Chondrocyte (in vitro differentiated cells): ENCODE measurements at places on chromosomes 11 and 22. TPM values are rescaled to one million over a fixed set of nuclear protein-coding genes. Genes with fewer than 3 reads are reported as not detected.

IFITM2 gene
- 100 to 109 TPM (median 107 TPM) in 3 replicates for total RNA-seq

CNTF gene
- 0.92 to 1.3 TPM (median 1.1 TPM) in 3 replicates for total RNA-seq

FOLH1 gene
- total RNA-seq, result not detected in 3 replicates

FAM76B gene
- 16.5 to 22.5 TPM (median 19.5 TPM) in 3 replicates for total RNA-seq

GLYAT gene
- total RNA-seq, result not detected in 3 replicates

LYVE1 gene
- total RNA-seq, result 1.2 to 5.2 TPM (median 3.5 TPM) in 3 replicates

KRTAP5-9 gene
- 0.20 to 0.36 TPM in 2 of 3 replicates, not detected in the other for total RNA-seq

DNA sequence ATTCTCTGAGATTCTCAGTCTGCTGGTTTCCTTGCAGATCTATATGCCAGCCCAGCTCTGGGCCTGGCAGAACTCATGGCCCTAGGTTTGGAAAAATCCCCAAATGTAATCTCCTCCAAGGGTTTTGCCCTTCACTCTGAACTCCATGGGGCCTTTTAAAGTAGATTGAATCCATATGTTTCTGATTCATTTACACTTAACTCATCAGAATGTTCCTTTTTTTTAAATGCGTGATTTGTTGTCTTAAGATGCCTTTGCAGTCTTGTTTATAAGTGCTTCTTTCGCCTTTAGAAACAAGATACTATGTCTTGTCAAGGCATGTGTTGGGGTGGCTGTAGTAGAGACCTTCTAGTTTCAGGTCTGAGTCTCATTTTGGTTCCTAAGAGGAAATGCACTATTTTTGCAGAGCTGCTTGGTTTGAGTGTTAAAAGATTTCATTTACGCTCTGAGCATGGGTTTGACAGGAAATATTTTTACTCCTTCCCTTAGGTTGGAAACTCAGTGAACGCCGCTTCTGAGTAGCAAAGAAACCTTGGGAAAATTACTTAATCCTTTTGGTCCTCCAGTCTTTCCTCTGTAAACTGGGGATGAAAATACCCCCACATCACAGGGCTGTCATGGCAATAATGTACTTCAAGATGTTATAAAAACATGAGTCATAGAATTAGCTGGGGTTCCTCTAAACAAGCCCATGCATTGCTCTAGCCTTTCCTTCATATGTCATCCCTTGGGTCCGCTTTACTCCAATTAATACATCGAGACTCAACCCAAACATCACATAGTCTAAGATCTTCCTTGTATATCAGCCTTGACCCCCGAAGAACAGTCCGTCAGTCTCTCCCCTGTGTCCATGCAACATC, 83.5 kb downstream of the SNX19 start:
- peak overlapping the region; percentile 90 for H3K27ac ChIP-seq
- no peaks in the 10 kb centered on the region for H3K27me3 ChIP-seq
- peaks cover 70% of the 10 kb centered on the region for H3K4me1 ChIP-seq
- DNase-seq, result no peak

GRCh38 chr11:36395978-36396736, 100.1 kb downstream of the PRR5L start:
- H3K27me3 ChIP-seq, result no peaks in the 10 kb centered on the region
- peaks cover 21% of the 10 kb centered on the region for H3K4me1 ChIP-seq
- no peak overlapping the region for H3K4me3 ChIP-seq
- H3K27ac ChIP-seq, result no peak overlapping the region
- peaks cover 40% of the 10 kb centered on the region for H3K36me3 ChIP-seq

- H3K4me1 ChIP-seq, result no peaks in the 10 kb centered on the region
- DNase-seq, result no peak
- H3K4me3 ChIP-seq, result no peak overlapping the region
- no peaks in the 10 kb centered on the region for H3K27me3 ChIP-seq
- no peaks in the 10 kb centered on the region for H3K36me3 ChIP-seq
These were observed 19.9 kb downstream of the NAGA start for GRCh38 chr22:42050641-42051180.

GRCh38 chr11:119092880-119093842, 8.5 kb downstream of the HMBS start:
- no peak for DNase-seq
- H3K27ac ChIP-seq, result peak overlapping the region; percentile 91
- peaks cover 32% of the 10 kb centered on the region for H3K4me1 ChIP-seq
- peaks cover 13% of the 10 kb centered on the region for H3K36me3 ChIP-seq
- H3K4me3 ChIP-seq, result peak overlapping the region; percentile 87

- no peak overlapping the region for H3K4me3 ChIP-seq
- peak overlapping the region; percentile 46 for H3K27ac ChIP-seq
- H3K4me1 ChIP-seq, result peaks cover 53% of the 10 kb centered on the region
These were observed 90.2 kb downstream of the DDX10 start for GRCh38 chr11:108754901-108755625.

GRCh38 chr11:62553839-62554361, 7.3 kb upstream of the AHNAK start:
- H3K4me3 ChIP-seq, result peak overlapping the region; percentile 67
- no peak for DNase-seq
- no peaks in the 10 kb centered on the region for H3K27me3 ChIP-seq

- H3K27me3 ChIP-seq, result peaks cover 16% of the 10 kb centered on the region
- no peaks in the 10 kb centered on the region for H3K4me1 ChIP-seq
- DNase-seq, result no peak
- H3K4me3 ChIP-seq, result no peak overlapping the region
- no peak overlapping the region for H3K27ac ChIP-seq
These were observed 1074.5 kb downstream of the LRRC4C start for GRCh38 chr11:40384991-40385390.

DNA sequence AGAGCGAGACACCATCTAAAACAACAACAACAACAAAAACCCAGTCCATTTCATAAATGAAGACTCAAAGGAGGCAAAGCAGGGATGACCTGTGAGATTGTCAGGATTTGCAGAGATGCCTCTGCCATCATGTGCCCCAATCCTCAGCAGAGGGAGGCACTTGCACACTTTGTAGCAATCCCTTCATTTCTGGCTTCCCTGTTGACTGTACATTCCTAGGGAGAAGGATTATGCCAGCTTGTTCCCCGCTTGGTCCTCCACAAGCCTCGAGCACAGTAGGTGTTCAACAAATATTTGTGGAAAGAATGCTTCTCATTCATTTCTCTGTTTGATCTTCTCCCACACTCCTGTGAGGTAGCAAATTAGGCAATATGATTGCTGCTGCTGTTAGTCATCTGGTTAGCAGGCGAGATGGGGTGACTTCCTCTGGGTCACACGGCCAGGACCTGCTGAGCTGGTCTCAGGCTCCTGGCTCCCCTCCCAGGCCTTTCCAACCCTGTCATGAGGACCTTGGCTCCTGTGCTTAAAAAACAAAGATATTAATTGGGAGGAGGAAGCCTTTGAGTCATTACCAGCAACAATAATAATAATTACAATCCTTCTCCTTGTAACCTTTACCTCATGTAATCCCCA, 34.1 kb downstream of the LIF start:
- peak; percentile 28 for DNase-seq
- no peak overlapping the region for H3K4me3 ChIP-seq
- no peaks in the 10 kb centered on the region for H3K36me3 ChIP-seq
- peak overlapping the region; percentile 82 for H3K27ac ChIP-seq
- H3K27me3 ChIP-seq, result no peaks in the 10 kb centered on the region
- H3K4me1 ChIP-seq, result peaks cover 58% of the 10 kb centered on the region

DNA sequence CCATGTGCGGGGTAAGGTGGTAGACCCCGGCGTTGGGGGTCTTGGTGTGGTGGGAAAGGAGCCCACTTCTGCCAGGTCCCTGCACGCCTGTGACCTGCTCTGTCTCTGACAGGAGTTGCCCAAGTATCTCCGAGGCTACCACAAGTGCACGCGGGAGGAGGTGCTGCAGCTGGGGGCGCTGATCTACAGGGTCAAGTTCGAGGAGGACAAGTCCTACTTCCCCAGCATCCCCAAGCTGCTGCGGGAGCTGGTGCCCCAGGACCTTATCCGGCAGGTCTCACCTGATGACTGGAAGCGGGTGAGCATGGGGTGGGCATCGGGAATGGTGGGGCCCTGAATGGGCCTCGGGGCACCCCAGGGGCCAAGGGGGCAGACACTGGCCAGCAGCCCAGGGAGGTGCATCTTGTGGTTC, 83.0 kb downstream of the MYO7A start:
- peak; percentile 77 for DNase-seq
- peaks cover 4% of the 10 kb centered on the region for H3K4me1 ChIP-seq
- peaks cover 15% of the 10 kb centered on the region for H3K27me3 ChIP-seq
- no peak overlapping the region for H3K4me3 ChIP-seq

- H3K36me3 ChIP-seq, result peaks cover 10% of the 10 kb centered on the region
- no peak overlapping the region for H3K4me3 ChIP-seq
- peaks cover 3% of the 10 kb centered on the region for H3K27me3 ChIP-seq
- no peak overlapping the region for H3K27ac ChIP-seq
- no peak for DNase-seq
- no peaks in the 10 kb centered on the region for H3K4me1 ChIP-seq
These were observed 95.4 kb upstream of the GALNT18 start for GRCh38 chr11:11717064-11717725.

DNA sequence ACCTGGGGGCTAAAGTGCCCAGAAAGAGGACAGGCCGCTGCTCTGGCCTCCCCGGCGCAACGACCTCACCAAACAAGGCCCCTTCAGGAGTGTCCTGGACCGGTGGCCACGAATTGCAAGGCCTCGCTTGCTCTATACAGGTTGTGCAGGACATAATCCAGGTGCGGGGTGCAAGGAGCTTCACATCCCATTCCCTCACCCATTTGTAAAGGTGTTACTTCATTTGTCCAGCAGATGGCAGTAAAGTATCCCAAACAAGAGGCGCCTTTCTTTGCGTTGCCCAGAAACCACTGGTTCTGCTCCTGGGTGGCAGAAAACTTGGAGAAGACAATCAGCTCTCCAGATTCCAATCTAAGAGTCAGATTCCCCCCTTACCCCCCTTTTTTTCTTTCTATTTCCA, 35.9 kb upstream of the PRDM11 start:
- H3K4me1 ChIP-seq, result peaks cover 25% of the 10 kb centered on the region
- H3K36me3 ChIP-seq, result peaks cover 3% of the 10 kb centered on the region
- H3K4me3 ChIP-seq, result no peak overlapping the region
